CD14-positive monocyte (primary cell): ENCODE measurements at places on chromosomes 16 and 17. TPM values are rescaled to one million over a fixed set of nuclear protein-coding genes. Genes with fewer than 3 reads are reported as not detected.

TNFRSF17 gene
- polyA plus RNA-seq = not detected

HOXB13 gene
- not detected for polyA plus RNA-seq

KCNJ18 gene
- polyA plus RNA-seq = not detected in 2 replicates

KRTAP9-8 gene
- polyA plus RNA-seq = not detected

FMNL1 gene
- polyA plus RNA-seq = 23.8 TPM

TERB1 gene
- polyA plus RNA-seq = not detected in 2 replicates

GFAP gene
- 0.18 TPM for polyA plus RNA-seq

CDYL2 gene
- polyA plus RNA-seq = 0.93 TPM

ALDH3A1 gene
- polyA plus RNA-seq = not detected in 2 replicates

AHSP gene
- not detected in 2 replicates for polyA plus RNA-seq

SOX8 gene
- polyA plus RNA-seq = not detected

DNA sequence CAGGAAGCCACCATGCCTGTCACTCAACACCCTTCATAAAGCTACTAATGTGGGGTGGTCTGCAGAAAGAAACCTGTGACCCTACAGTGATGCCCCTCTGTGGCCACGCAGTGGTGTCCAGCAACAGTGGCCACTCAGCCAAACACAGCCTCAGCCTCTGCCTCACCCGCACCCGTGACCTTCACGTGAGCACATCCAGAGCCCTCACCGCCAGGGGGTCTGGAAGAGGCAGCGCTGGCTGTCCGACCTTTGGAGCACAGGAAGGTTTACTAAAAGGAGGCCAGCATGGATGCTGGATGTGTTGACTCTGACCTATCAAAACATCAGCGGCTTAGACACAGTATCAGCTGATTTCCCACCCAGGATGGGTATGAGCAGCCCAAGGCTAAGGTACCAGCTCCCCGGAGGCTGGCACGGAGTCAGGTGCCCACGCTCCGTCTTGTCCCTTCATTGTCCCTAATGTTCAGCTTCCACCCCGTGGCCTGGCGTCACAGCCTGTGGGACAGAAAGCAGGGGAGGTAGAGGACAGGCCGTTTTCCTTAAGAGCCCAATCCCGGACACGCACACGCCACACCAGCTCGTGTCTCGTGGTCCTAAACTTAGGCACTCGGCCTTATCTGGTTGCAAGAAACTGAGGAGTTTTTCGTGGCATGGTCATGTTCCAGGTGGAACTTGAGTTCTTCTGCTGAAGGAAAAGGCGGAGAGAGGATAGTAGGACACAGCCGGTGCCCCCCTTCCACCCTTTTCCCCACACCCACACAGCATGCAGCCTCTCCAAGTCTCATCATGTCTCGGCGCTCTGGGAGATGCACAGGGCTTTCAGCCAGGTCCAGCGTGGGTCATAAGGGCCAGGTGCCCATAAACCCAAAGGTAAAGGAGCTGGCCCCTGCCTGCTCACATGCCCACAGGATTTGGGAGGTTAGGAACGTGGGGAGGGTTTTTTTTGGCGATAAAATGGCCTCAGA, 49.7 kb upstream of the ENDOV start:
- H3K36me3 ChIP-seq = peaks cover 99% of the 10 kb centered on the region
- no peak overlapping the region for H3K4me3 ChIP-seq
- no peaks in the 10 kb centered on the region for H3K4me1 ChIP-seq
- no peaks in the 10 kb centered on the region for H3K27me3 ChIP-seq
- DNase-seq = no peak
- H3K27ac ChIP-seq = no peak overlapping the region

- peaks cover 27% of the 10 kb centered on the region for H3K27me3 ChIP-seq
- no peak overlapping the region for H3K4me3 ChIP-seq
- no peak overlapping the region for H3K27ac ChIP-seq
- H3K4me1 ChIP-seq = peaks cover 4% of the 10 kb centered on the region
- H3K36me3 ChIP-seq = no peaks in the 10 kb centered on the region
Measured at GRCh38 chr17:76527430-76528111, 9.9 kb downstream of the CYGB start.

DNA sequence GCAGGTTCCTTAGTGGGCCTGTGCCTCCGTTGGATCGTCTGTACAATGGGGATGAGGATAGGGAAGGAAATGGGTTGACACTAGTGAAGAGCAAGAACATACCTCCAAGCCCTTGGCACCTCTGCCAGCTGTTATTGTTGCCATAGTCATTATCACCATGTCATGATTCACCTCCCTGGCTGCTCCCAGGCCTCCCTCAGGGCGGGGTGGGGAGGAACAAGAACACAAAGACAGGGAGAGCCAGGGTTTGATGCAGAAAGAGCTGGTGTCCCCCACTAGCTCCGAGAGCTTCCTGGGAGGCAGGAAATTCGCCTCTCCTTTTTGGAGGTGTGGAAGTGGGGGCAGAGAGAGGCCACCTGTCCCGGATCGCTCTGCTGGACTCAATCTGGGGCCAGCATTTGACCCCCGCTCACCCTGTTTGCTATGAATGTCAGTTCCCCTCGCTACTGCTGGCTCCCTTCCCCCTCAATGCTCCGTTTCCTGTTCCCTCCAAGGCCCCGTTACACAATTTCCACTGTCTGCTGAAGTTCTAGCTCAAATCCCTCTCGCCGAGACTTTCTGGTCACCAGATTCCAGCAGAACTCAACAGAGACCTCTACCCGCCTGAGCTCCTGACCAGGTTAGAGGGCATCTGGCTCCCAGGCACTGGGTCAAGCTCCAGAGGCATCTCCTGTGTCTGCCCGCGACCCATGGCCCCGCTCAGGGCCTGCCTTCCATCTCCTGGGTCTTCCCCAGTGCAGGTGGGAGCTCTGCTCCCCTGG, 9.1 kb downstream of the TIMP2 start:
- H3K27me3 ChIP-seq = no peaks in the 10 kb centered on the region
- peaks cover 9% of the 10 kb centered on the region for H3K36me3 ChIP-seq
- H3K4me3 ChIP-seq = peak overlapping the region; percentile 78
- DNase-seq = peak; percentile 84

GRCh38 chr16:67283039-67283825, 3.9 kb downstream of the PLEKHG4 start:
- H3K4me1 ChIP-seq = peaks cover 15% of the 10 kb centered on the region
- H3K27me3 ChIP-seq = no peaks in the 10 kb centered on the region
- no peak for DNase-seq
- H3K4me3 ChIP-seq = no peak overlapping the region
- no peaks in the 10 kb centered on the region for H3K36me3 ChIP-seq

- H3K27me3 ChIP-seq = no peaks in the 10 kb centered on the region
- no peak for DNase-seq
- no peaks in the 10 kb centered on the region for H3K36me3 ChIP-seq
- no peak overlapping the region for H3K4me3 ChIP-seq
- no peak overlapping the region for H3K27ac ChIP-seq
- no peaks in the 10 kb centered on the region for H3K4me1 ChIP-seq
Measured at GRCh38 chr17:72511874-72512273, 391.1 kb downstream of the SOX9 start.

- no peaks in the 10 kb centered on the region for H3K27me3 ChIP-seq
- peak overlapping the region; percentile 99 for H3K4me3 ChIP-seq
- H3K36me3 ChIP-seq = peaks cover 25% of the 10 kb centered on the region
- no peak for DNase-seq
Measured at GRCh38 chr16:11742093-11742535, 543 bp downstream of the TXNDC11 start.

- H3K4me1 ChIP-seq = peaks cover 29% of the 10 kb centered on the region
- peak overlapping the region; percentile 16 for H3K27ac ChIP-seq
- no peak overlapping the region for H3K4me3 ChIP-seq
- no peak for DNase-seq
Measured at GRCh38 chr17:2070241-2071023, 15.5 kb downstream of the HIC1 start.

- no peak overlapping the region for H3K4me3 ChIP-seq
- no peaks in the 10 kb centered on the region for H3K4me1 ChIP-seq
- DNase-seq = no peak
- no peak overlapping the region for H3K27ac ChIP-seq
- no peaks in the 10 kb centered on the region for H3K27me3 ChIP-seq
Measured at GRCh38 chr16:919658-920050, 51.1 kb downstream of the LMF1 start.

GRCh38 chr16:56451753-56452689, 667 bp downstream of the OGFOD1 start:
- peaks cover 20% of the 10 kb centered on the region for H3K4me1 ChIP-seq
- H3K36me3 ChIP-seq = peaks cover 19% of the 10 kb centered on the region
- H3K4me3 ChIP-seq = peak overlapping the region; percentile 87
- H3K27me3 ChIP-seq = no peaks in the 10 kb centered on the region
- H3K27ac ChIP-seq = peak overlapping the region; percentile 82
- DNase-seq = no peak

DNA sequence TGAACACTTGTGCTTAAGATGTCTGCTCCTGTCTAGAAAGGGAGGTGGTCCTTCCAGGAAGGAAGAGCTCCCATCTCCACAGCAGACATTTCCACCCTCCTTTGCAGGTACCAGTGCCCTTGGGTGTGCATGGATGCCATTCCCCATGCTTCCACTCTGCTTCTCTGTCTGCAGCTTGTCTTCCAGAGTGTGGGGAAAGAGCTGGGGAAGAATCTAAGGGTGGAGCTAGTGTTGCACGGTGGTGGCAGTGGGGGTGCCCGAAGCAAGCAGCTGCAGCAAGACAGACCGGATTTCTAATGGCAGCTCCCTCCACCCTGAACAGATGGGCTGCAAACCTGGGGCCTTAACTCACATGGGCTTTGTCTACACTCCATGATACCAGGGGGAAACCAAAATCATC, 22.6 kb upstream of the HOXB13 start:
- no peak overlapping the region for H3K27ac ChIP-seq
- H3K36me3 ChIP-seq = no peaks in the 10 kb centered on the region
- H3K4me3 ChIP-seq = no peak overlapping the region
- peaks cover 19% of the 10 kb centered on the region for H3K4me1 ChIP-seq
- H3K27me3 ChIP-seq = peaks cover 100% of the 10 kb centered on the region

- peak overlapping the region; percentile 71 for H3K27ac ChIP-seq
- DNase-seq = peak; percentile 29
- no peaks in the 10 kb centered on the region for H3K27me3 ChIP-seq
- H3K4me3 ChIP-seq = no peak overlapping the region
Measured at GRCh38 chr17:538181-538973, 176.3 kb downstream of the VPS53 start.

DNA sequence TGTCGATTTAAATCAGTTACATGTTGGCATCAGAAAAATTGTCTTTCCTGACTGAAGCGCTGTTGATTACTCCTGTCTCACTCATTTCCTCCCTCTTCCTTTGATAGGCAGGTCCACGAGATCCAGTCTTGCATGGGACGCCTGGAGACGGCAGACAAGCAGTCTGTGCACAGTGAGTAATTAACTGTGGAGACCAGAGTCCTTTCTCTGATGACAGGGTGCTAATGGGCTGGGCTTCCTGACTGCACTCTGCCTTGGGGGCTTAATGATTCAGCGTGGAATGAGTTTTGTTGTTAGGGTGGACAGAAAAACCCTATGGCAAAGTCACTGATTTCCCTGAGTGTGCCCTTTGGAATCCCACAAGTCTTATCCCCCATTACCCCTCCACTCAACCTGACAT, 6.5 kb downstream of the GOSR2 start:
- no peaks in the 10 kb centered on the region for H3K27me3 ChIP-seq
- H3K27ac ChIP-seq = no peak overlapping the region
- H3K36me3 ChIP-seq = peaks cover 71% of the 10 kb centered on the region
- H3K4me3 ChIP-seq = no peak overlapping the region
- H3K4me1 ChIP-seq = peaks cover 8% of the 10 kb centered on the region

- peaks cover 6% of the 10 kb centered on the region for H3K27me3 ChIP-seq
- H3K4me3 ChIP-seq = peak overlapping the region; percentile 83
- DNase-seq = no peak
- no peak overlapping the region for H3K27ac ChIP-seq
Measured at GRCh38 chr17:69325518-69326376, 1.2 kb downstream of the ABCA5 start.

DNA sequence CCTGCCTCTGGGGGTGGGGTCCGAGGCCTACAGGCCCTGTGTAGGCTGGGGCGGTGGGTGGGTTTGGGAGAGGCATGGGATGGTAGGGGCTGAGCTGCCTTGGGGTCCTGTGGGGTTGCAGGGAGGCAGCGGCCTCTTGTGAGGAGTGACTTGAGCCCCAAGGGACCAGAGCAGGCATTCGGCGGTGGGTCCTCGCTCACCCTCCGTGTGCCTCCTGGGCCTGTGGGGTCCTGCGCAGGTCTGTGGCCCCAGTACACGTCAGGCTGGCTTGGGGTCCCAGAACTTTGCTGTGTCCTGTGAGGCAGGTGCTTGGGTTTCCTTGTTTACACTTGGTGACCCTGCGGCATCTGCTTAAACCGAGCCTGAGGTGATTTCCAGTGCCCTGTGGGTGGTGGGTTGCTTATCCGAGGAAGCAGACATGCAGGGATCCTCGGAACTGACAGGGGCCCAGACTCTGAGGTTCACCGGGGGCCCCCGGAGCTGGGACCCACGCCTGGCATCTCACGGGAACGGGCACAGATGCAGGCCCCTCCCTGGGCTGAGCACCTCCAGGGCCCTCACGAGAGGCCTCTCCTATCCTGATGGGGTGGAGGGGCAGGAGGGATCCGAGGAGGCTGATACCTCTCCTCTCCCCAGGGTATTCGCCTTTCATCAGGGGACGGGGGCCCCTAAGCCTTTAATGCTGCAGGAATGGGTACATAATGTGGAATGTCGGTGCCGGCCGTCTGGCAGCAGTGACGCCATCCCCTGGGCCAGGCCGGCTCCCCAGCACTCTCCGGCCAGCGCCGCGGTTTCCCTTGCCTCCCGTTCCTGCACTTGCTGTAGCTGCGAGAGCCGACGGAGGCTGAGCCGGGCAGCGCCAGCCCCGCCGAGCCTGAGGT, 7.7 kb downstream of the METRNL start:
- no peak for DNase-seq
- peak overlapping the region; percentile 60 for H3K4me3 ChIP-seq
- H3K27ac ChIP-seq = no peak overlapping the region
- peaks cover 52% of the 10 kb centered on the region for H3K4me1 ChIP-seq
- peaks cover 78% of the 10 kb centered on the region for H3K36me3 ChIP-seq
- H3K27me3 ChIP-seq = no peaks in the 10 kb centered on the region

GRCh38 chr17:7147772-7148171, 31.4 kb downstream of the ASGR1 start:
- H3K27me3 ChIP-seq = no peaks in the 10 kb centered on the region
- peaks cover 17% of the 10 kb centered on the region for H3K4me1 ChIP-seq
- no peaks in the 10 kb centered on the region for H3K36me3 ChIP-seq
- H3K4me3 ChIP-seq = no peak overlapping the region

GRCh38 chr17:56173958-56174835, 20.9 kb downstream of the ANKFN1 start:
- H3K27me3 ChIP-seq = no peaks in the 10 kb centered on the region
- H3K4me3 ChIP-seq = no peak overlapping the region
- H3K36me3 ChIP-seq = no peaks in the 10 kb centered on the region
- DNase-seq = no peak

GRCh38 chr16:397135-397661, at the start of gene NME4:
Gene NME4 (plus strand): TSS chr16:397199. CDS start chr16:397223, 24 bp downstream.
- no peaks in the 10 kb centered on the region for H3K27me3 ChIP-seq
- no peak within 1 kb of the TSS for H3K27ac ChIP-seq
- no peaks in the 10 kb centered on the region for H3K36me3 ChIP-seq
- peaks cover 44% of the 10 kb centered on the region for H3K4me1 ChIP-seq

- no peaks in the 10 kb centered on the region for H3K27me3 ChIP-seq
- H3K36me3 ChIP-seq = no peaks in the 10 kb centered on the region
- peak; percentile 56 for DNase-seq
- H3K27ac ChIP-seq = peak overlapping the region; percentile 51
Measured at GRCh38 chr17:1764284-1764683, 2.4 kb downstream of the SERPINF1 start.

- H3K27ac ChIP-seq = peak overlapping the region; percentile 31
- H3K4me1 ChIP-seq = no peaks in the 10 kb centered on the region
- no peaks in the 10 kb centered on the region for H3K27me3 ChIP-seq
- peaks cover 6% of the 10 kb centered on the region for H3K36me3 ChIP-seq
- DNase-seq = no peak
Measured at GRCh38 chr17:82917699-82918345, 78.0 kb upstream of the ZNF750 start.

- no peak for DNase-seq
- H3K4me1 ChIP-seq = no peaks in the 10 kb centered on the region
- no peak overlapping the region for H3K27ac ChIP-seq
- no peaks in the 10 kb centered on the region for H3K36me3 ChIP-seq
- H3K4me3 ChIP-seq = no peak overlapping the region
Measured at GRCh38 chr16:62386411-62386810, 350.2 kb upstream of the CDH8 start.
